Activated T-helper 1 cell treated with anti-CD3 and anti-CD28 coated beads, Interleukin-12 subunit alpha, Interleukin-12 subunit beta, Interleukin-2, Interleukin-4 antibody, amounts not matched to agents 30 ng/mL and 10 ng/mL and 1 ng/mL, durations not matched to agents 14 hours and 24 hours and 36 hours (primary cell): ENCODE measurements at places on chromosomes 16 and 17. TPM values are rescaled to one million over a fixed set of nuclear protein-coding genes. Genes with fewer than 3 reads are reported as not detected.

- H3K4me3 ChIP-seq: no peak overlapping the region
- H3K4me1 ChIP-seq: no peaks in the 10 kb centered on the region
- no peak for DNase-seq
- peaks cover 4% of the 10 kb centered on the region for H3K27me3 ChIP-seq
- no peak overlapping the region for H3K27ac ChIP-seq
- no peaks in the 10 kb centered on the region for H3K36me3 ChIP-seq
These were observed 382.3 kb upstream of the MAF start for GRCh38 chr16:79982862-79983261.

GRCh38 chr16:74500907-74501306, 79.6 kb upstream of the CLEC18B start:
- H3K27me3 ChIP-seq: no peaks in the 10 kb centered on the region
- H3K4me1 ChIP-seq: no peaks in the 10 kb centered on the region
- DNase-seq: no peak

DNA sequence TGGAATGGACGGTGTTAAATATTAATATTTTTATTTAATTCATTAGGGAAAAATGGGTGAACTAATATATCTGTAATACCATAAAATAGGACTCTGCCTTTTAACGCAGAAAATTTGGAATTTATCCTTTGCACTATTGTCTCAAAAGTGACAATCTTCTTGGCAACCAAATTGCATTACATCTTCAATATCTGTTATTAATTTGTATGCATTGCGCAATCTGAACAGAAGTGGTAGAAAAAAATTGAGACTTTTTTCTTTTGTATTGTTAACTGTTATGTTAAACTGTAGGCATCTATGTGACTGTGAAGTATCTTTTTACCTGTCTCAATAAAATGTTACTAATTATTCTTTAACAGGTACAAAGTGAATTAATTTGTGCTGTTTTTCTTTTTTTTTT, 55.6 kb downstream of the PPM1E start:
- no peak for DNase-seq
- H3K4me1 ChIP-seq: no peaks in the 10 kb centered on the region
- H3K27me3 ChIP-seq: peaks cover 12% of the 10 kb centered on the region
- no peak overlapping the region for H3K4me3 ChIP-seq
- H3K27ac ChIP-seq: no peak overlapping the region

DNA sequence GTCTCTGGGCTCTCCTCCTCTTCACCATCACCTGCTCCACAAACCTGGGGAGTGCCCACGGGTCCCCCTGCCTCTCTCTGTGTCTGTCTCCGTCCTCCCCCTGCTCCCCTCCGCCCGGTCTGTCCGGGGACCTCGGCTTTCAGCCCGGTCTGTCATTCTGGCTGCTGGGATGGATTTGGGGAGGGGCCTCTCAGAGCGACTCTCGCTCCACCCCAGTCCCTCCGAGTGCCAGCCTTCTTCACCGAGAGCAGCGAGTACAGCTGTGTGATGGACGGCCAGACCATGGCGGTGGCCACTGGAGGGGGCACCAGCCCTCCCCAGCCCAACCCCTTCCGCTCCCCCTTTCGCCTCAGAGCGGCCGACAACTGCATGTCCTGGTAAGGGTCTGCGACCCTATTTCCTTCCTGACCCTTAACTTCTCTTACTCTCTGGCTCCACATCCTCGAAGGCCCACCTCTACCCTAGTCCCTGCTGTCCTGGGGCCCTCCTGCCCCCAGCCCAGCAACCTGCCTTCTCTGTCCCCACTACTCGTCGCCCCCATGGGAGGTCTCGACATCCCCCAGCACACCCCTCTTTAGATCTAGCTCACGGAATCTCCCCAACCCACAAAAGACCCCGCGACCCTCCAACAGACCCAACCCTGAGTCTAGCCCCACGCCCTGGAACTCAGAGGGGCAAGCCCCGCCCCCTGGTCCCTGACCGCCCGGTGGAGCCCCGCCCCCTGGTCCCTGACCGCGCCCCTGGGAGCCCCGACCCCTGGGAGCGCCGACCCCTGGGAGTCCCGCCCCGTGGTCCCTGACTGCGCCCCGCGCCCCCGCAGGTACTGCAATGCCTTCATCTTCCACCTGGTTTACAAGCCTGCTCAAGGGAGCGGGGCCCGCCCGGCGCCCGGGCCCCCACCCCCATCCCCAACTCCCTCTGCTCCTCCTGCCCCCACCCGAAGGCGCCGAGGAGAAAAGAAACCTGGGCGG, 5.6 kb upstream of the CXCL16 start:
- no peak overlapping the region for H3K27ac ChIP-seq
- H3K4me1 ChIP-seq: peaks cover 21% of the 10 kb centered on the region
- no peaks in the 10 kb centered on the region for H3K36me3 ChIP-seq
- no peak for DNase-seq
- peaks cover 20% of the 10 kb centered on the region for H3K27me3 ChIP-seq

- peaks cover 9% of the 10 kb centered on the region for H3K4me1 ChIP-seq
- peaks cover 14% of the 10 kb centered on the region for H3K27me3 ChIP-seq
- DNase-seq: no peak
- no peak overlapping the region for H3K4me3 ChIP-seq
- H3K27ac ChIP-seq: no peak overlapping the region
These were observed 12.2 kb downstream of the CLEC3A start for GRCh38 chr16:78034530-78034929.

DNA sequence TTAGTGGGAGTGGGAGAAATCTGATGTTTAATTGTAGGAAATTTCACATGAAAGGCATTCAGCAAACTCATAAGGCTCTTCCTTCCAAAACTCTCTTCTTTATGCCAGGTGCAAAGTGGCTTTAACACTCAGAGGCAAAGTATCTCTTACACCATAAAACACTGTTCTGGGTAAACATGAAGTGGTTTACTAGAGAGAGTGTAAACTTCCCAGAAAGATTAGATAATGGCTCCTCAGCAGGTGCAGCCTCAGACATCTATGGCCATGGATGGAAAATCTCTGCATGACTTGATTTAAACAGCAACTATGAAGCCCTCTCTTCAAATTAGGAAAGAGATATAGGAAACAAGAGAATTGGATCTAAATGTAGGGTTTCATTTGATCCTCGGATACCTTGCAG, 583.1 kb upstream of the SALL1 start:
- no peak overlapping the region for H3K4me3 ChIP-seq
- H3K27ac ChIP-seq: no peak overlapping the region
- no peaks in the 10 kb centered on the region for H3K4me1 ChIP-seq
- DNase-seq: no peak
- H3K36me3 ChIP-seq: no peaks in the 10 kb centered on the region
- no peaks in the 10 kb centered on the region for H3K27me3 ChIP-seq

GRCh38 chr17:62626719-62627218, 701 bp upstream of the MRC2 start:
- peak overlapping the region; percentile 33 for H3K4me3 ChIP-seq
- H3K4me1 ChIP-seq: peaks cover 10% of the 10 kb centered on the region
- H3K36me3 ChIP-seq: peaks cover 2% of the 10 kb centered on the region
- H3K27me3 ChIP-seq: peaks cover 37% of the 10 kb centered on the region
- no peak overlapping the region for H3K27ac ChIP-seq

DNA sequence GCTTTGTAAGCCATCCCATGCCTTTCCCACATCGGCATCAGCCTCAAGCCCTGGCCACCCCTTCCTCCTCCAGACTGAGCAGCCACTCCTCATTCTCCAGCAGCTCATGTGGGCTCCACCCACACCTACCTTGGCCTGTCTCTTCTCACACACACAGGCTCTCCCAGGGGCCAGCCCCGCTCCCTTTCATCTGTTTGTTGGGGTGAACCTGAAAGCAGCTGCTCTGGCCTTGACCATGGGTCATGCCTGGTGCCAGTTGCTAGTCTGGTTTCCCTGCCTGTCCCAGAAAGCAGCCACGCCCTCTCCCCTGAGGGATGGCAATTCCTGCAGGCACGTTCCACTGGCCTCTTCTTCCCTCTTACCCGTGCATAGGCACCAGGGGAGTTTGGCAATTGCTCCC, 11.4 kb upstream of the TMEM238L start:
- H3K4me3 ChIP-seq: no peak overlapping the region
- DNase-seq: no peak
- H3K27ac ChIP-seq: no peak overlapping the region
- peaks cover 2% of the 10 kb centered on the region for H3K27me3 ChIP-seq
- H3K4me1 ChIP-seq: no peaks in the 10 kb centered on the region
- H3K36me3 ChIP-seq: no peaks in the 10 kb centered on the region

GRCh38 chr16:81652798-81653505, 126.1 kb upstream of the PLCG2 start:
- peaks cover 9% of the 10 kb centered on the region for H3K4me1 ChIP-seq
- no peaks in the 10 kb centered on the region for H3K27me3 ChIP-seq
- peaks cover 9% of the 10 kb centered on the region for H3K36me3 ChIP-seq
- H3K4me3 ChIP-seq: no peak overlapping the region
- no peak for DNase-seq

DNA sequence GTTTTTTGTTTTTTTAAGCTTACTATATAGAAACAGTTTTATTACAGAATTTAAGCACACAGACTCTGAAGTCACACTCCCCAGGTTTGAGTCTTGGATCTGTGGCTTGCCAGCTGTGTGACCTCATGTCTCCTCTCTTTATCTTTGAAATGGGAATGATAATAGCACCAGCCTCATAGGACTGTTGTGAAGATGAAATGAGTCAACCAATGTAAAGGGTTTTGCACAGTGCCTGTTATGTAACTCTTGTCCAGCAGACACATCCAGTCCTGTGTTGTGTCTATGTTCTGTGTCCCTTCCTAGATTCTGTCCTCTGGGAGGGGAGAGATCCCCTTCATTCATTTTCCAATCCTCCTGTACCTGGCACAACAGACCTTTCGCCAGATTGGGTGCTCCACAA, 3.1 kb upstream of the CPD start:
- no peaks in the 10 kb centered on the region for H3K27me3 ChIP-seq
- no peak overlapping the region for H3K27ac ChIP-seq
- peaks cover 5% of the 10 kb centered on the region for H3K36me3 ChIP-seq

DNA sequence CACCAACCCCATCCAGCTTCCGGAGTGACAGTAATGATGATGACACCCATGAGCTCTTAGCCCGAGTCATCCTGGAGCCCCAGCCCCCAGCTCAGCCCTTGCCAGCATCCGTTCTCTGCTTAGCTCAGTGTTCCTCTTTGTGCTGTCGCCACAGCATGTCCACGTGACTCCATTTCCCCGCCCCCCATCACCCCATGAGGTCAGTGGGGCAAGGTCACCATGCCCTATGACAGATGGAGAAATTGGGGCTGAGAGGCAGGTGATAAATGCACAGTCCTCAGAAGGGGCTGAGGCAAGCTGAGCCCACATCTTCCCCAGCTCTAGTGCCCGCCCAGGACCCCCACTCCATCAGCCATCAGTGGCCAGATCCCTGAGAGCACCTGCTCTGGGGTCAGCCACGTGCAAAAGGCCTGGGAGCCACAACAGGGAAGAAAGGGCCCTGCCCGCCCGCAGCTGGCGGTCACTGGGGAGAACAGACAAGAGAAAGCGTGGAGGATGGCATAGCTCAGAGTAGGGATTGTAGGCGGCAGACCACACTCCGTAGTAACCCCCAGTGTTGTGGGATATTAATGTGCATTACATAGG, 17.1 kb downstream of the ITGB4 start:
- H3K4me3 ChIP-seq: no peak overlapping the region
- DNase-seq: no peak
- H3K27ac ChIP-seq: peak overlapping the region; percentile 73
- H3K36me3 ChIP-seq: no peaks in the 10 kb centered on the region
- H3K27me3 ChIP-seq: no peaks in the 10 kb centered on the region

DNA sequence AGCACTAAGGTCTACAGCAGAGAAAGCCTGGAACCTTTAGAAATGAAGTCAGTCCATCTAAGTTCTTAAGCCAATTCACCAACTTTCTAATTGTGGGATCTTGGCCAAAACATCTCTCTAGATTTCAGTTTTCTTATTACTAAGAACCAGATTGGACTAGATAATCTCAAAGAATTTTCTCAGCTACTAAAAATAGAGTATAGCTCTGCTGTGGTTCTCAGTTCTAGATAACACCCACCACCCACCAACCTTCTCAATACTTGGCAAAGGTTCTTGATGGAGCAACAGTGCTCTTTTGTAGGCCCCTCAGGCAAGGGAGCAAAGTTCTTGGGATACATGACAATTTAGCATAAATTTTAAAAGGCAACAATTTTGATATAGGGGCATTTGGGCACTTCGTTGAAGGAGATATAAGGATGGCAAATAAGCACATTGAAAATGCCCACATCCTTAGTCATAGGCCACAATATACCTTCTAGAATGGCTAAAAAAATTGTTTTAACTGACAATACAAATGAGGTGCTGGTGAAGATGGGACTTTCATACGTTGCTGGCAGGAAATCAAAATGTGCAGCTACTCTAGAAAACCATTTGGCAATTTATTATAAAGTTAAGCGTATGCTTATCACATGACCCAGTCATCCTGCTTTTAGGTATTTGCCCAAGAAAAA, 74.4 kb upstream of the TMEM132E start:
- no peak for DNase-seq
- H3K27me3 ChIP-seq: peaks cover 17% of the 10 kb centered on the region
- peaks cover 13% of the 10 kb centered on the region for H3K4me1 ChIP-seq
- H3K4me3 ChIP-seq: no peak overlapping the region

GRCh38 chr16:12258861-12259645, 282.5 kb downstream of the SNX29 start:
- no peaks in the 10 kb centered on the region for H3K27me3 ChIP-seq
- H3K4me3 ChIP-seq: no peak overlapping the region
- no peaks in the 10 kb centered on the region for H3K4me1 ChIP-seq
- H3K27ac ChIP-seq: no peak overlapping the region

- H3K27ac ChIP-seq: no peak overlapping the region
- no peak overlapping the region for H3K4me3 ChIP-seq
- H3K4me1 ChIP-seq: no peaks in the 10 kb centered on the region
- peaks cover 6% of the 10 kb centered on the region for H3K27me3 ChIP-seq
- H3K36me3 ChIP-seq: no peaks in the 10 kb centered on the region
These were observed 160.9 kb upstream of the CDH5 start for GRCh38 chr16:66205287-66206231.

DNA sequence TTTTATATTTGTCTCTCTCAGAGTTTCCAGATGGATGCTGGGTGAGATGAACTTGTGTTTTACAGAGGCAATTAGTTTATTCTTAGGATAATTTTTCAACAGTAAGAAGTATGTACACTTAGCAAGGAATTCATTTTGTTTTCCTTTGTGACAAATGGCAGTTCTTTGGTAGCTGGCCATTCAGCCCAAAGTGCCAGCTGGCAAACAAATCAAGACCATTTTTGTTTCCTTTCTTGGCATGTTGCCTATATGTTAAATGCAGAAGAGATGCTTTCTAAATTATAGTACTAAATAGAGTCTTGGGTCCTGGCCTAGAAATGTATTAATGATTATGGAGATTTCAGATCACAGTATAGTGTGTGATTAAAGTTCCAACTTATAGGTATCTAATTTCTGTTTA, 337.1 kb downstream of the CNTNAP4 start:
- DNase-seq: no peak
- H3K27me3 ChIP-seq: no peaks in the 10 kb centered on the region
- no peak overlapping the region for H3K4me3 ChIP-seq
- no peak overlapping the region for H3K27ac ChIP-seq

- H3K27ac ChIP-seq: peak overlapping the region; percentile 84
- peaks cover 73% of the 10 kb centered on the region for H3K4me1 ChIP-seq
- H3K36me3 ChIP-seq: peaks cover 13% of the 10 kb centered on the region
- H3K27me3 ChIP-seq: no peaks in the 10 kb centered on the region
- H3K4me3 ChIP-seq: peak overlapping the region; percentile 9
These were observed 16.3 kb upstream of the RFFL start for GRCh38 chr17:35079547-35080423.

Gene CCT6B
- 0.96 and 1.0 TPM in 2 replicates for total RNA-seq

Gene TVP23A
- total RNA-seq: not detected in 2 replicates

Gene PPP1R27
- total RNA-seq: not detected in 2 replicates

Gene KREMEN2
- total RNA-seq: 0.10 and 0.18 TPM in 2 replicates

Gene STH
- not detected in 2 replicates for total RNA-seq

Gene ZNF750
- total RNA-seq: not detected in 2 replicates

Gene BCAR1
- 0.13 and 0.61 TPM in 2 replicates for total RNA-seq

Gene MYCBPAP
- total RNA-seq: 2.6 and 3.8 TPM in 2 replicates
